ENCODE measurements at places on chromosomes 16 and 17.

- no peak for DNase-seq
Observed at GRCh38 chr17:79478841-79479240, 132.0 kb downstream of the RBFOX3 start.

- DNase-seq: no peak
Observed at GRCh38 chr16:63038397-63039106, 1002.3 kb upstream of the CDH8 start.

DNA sequence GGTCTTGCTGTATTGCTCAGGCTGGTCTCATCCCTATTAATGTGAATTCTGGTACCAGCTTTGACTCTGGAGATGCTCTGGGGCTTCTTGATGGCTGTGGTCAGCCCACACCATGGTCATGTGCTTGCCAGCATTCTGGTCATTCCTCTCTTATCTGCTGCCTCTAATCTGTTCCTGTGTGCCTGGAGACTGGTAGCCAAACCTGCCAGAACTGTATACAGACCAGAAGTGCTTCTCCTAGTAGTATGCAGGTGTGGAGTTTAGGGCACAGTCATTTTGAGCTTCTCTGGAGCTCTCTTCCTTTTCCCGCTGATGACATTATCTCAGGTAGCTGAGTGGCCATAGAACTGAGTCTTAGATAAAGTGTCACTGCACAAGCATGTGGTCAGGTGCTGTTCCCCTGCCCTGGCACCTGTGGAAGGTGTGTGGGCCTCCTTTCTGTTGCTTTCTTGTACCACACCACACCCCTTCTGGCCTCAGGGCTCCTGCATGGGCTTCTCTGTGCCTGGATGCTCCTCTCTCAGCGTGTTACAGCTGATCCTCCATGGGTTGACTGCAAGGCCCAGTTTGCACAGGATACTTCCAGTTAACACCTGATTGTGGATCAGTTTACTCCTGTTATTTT lies 162.7 kb downstream of the SPECC1 start:
- DNase-seq: no peak

DNA sequence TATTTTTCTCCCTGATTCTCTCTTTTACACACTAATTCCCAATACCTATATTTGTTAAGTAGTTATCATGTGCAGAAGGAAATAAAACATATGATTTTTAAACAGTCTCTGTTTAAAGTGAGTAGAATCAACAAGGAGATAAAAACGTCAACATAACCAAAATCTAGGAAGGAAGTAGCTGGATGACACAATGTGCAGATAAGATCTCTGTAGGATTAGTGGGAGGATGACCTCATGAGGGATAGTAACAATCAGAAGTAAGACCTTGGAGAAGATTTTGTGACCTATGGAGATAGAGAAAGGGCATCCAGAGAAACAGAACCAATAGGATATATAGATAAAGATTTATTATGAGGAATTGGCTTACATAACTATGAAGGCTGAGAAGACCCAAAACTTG lies 262.6 kb upstream of the CDH11 start:
- DNase-seq: no peak

DNA sequence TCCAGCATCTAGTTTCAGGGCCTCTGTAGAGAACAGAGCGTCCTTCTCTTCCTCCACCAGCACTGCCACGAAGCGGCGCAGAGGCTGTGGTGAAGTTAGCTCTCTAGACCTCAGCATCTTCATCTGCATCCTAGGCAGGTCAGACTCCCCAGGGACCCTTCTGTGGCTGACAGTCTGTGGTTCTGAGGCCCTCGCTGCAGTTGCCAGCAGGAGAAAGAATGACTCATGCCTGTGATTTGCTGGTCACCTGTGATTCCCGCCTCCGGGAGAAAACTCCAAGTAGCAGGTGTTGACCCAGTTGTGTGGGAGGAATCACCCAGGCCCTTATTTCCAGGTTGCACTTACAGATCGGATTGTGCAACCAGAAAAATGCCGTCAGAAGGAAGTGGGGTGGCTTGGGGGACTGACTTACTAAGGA lies 117.3 kb upstream of the CACNG5 start:
- peak; percentile 89 for DNase-seq

GRCh38 chr17:57862694-57863667 lies 13.1 kb upstream of the MRPS23 start:
- no peak for DNase-seq

DNA sequence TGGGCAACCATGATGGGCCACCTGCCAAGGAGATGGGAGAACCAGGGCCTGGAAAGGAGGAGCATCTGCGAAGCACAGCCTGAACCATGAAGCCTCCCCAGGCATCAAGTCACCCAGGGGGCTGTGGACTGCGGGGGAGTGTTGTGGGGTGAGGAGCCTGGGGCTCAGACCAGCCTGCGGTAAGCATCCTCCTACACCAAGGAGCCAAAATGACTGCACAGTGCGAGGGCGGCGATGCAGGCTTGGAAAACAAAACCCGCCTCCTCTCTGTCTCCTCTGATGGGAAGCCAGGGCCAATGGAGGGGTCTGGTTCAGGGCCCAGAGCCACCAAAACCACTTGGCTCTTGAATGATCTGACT lies 18.1 kb upstream of the MAF start:
- no peak for DNase-seq

DNA sequence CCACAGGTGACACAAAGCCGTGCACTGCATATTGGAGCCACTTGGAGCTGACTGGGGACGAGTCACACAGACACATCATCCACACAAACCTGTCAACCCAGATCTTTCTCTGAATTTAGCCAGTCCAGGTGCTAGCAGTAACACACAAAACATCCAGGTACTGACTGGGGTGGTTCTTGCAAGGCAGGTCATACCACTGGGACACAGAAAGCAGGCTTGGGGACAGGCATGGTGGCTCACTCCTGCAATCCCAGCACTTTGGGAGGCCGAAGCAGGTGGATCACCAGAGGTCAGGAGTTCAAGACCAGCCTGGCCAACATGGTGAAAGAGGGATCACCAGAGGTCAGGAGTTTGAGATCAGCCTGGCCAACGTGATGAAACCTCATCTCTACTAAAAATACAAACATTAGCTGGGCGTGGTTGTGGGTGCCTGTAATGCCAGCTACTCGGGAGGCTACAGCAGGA lies 14.9 kb downstream of the ENPP7 start:
- no peak for DNase-seq

DNA sequence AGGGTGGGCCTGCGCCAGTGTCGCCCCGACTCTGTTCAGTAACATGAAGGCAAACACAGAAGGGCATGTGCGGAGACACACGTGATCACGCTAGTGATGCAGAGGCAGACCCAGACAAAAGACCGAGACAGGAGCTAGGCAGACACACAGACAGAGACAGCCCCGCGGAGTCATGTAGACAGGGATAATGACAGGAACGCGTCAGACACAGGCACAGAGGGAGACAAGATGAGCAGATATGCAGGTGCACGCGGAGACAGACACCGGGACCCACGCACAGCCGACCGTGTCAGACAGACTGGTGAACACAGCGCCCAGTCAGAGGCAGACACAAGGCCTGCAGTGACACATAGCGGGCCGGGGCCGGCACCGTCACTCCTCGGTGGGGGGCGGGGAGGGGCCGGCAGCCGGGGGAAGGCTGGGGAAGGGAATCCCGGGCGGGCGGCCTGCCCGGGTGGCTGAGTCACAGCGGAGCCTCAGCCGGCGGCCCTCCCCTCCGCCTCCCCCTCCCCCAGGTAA lies 7.4 kb downstream of the KDM6B start:
- peak; percentile 84 for DNase-seq

GRCh38 chr16:79175286-79176057 lies 425.1 kb downstream of the MAF start:
- no peak for DNase-seq

GRCh38 chr17:80212962-80213642 lies 7.0 kb downstream of the SGSH start:
- DNase-seq: no peak

DNA sequence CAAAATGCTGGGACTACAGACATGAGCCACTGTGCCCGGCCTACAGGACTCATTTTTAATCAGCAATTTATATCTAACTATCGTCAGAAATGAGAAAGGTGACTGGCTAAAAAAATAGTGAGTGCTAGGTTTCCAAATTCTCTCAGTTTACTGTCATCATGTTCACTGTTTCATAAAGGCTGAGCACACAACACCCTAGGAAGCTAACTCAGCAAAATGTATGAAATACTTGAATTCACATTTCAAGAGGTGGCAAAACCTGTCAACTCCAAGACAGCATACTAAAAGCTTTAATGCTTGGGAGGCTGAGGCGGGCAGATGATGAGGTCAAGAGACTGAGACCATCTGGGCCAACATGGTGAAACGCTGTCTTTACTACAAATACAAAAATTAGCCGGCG lies 16.7 kb downstream of the WDR45B start:
- DNase-seq: no peak

DNA sequence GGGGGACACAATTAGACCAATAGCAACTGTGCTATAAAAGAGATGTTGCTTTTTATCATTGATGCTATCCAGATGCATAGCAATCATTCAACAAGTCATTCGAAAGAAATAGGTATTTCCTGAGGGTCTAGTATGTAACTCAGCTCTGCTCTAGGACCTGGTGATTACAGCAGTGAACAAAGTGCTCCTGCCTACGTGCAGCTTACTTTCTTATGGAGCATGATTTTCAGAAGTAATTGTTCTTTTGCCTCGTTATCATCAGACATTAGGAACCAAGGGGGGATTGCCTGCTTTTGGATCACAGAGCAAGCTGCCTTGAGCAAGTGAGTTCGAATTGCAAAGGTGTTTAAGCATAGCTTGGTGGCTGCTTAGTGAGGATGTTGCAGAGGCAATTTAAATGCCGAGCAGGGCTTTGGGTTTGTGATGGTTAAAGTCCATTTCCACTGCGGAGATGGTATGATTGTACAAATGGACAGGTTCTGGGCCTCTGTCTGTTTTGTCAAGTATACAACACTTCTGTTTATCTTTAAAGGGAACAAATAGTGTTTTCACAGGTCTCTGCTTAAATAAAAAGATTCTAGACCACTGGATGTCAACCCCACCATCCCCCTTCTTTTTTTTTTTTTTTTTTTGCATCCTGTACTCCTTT lies 41.5 kb downstream of the WWOX start:
- no peak for DNase-seq

DNA sequence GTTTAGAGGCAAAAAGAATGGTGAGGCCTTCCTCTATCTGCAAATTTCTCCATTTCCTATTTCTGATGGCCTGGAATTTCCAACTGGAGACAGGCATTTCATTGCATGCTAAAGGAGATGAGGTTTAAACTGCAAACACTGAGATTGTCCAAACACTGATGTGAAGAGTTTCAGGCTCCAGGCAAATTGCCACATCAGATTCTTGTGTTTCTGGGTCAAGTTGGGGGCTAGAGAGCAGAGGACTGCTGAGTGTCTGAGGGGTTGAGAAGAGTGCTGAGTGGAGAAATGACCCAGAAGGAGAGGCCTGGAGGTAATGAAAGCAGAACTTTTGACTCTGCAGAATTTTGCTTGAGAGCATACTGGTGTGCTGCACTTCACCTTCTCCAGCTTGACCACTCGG lies 216.7 kb upstream of the MPHOSPH6 start:
- DNase-seq: no peak

- DNase-seq: peak; percentile 90
Observed at GRCh38 chr17:81967533-81968395, 6.8 kb upstream of the NOTUM start.

- DNase-seq: no peak
Observed at GRCh38 chr16:29834079-29834478, 13.8 kb downstream of the MVP start.

GRCh38 chr17:17235212-17236174 lies 1.5 kb downstream of the FLCN start:
- no peak for DNase-seq

DNA sequence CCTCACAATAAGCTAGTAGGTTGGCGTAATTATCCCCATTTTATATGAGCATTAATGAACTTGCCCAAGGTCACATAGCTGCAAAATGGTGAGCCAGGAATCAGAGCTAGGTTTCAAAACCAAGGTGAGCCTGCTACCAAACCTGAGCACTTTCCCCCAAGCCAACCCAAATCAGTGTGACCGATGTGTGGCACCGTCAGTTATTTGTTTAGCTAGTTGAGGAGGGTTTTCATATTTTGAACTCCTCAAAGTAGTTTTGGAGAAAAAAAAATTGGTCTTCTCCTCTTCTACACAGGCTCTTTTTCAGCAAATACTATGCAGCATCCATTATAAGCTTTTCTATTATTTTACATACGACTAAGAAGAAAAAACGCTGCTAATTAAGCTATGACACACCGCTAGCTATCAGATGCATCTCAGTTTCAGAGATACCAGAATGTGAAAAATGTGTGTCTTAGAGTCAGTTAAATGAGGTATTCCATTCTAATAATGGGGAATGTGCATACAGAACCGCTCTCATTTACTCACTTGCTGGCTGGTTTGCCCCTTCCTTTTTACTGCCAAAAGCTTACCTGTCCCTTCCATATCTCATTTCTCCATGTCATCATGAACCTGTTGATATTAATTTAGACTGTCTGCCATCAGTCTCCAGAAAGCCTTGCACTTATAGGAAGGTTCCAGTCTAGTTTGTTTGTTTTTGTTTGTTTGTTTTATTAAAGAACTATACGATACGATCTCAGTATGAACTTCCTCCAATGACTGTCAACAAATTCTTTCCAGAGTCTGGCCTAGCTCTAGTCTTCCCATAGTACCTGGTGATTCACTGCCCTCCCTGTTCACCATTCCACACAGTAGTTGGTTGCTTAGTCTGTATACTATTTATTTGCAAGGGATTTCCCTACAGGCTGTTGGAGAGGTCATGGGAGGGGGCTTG lies 2.2 kb upstream of the TBX4 start:
- DNase-seq: no peak

GRCh38 chr16:59113004-59113670 lies 379.0 kb upstream of the GOT2 start:
- DNase-seq: no peak

- DNase-seq: no peak
Observed at GRCh38 chr17:56599088-56599487, 5.6 kb downstream of the NOG start.

DNA sequence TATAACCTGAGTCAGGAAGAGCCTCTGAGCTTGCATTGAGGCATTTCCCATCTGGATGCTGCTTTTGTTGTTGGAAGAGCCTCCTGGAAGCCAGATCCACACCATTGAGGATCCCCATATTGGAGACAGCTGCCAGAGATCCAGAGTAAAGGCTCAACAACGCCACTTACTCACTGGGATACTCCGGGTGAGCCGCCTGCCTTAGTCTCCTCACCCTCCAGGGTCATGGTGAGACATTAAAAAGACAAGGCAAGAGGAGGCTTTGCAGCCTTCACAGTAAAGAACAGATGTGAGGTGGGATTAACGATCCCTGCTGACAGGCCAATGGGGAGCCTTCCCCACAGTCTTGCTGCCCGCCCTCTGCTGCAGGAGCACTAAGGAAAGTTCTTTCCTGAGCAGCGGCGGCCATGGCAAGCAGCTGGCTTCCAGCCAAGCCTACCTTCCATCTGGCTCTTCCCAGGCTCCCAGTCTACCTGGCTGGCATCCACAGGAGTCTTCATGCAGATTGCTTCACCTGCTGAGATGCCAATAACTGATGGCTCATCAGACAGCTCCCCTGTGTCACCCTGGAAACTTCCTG lies 198.5 kb downstream of the CYLD start:
- no peak for DNase-seq

GRCh38 chr17:74181341-74181740 lies 22.1 kb upstream of the RPL38 start:
- DNase-seq: no peak

All from Karpas-422 (cell line).